ENCODE measurements at places on chromosomes 5 and 9.

DNA sequence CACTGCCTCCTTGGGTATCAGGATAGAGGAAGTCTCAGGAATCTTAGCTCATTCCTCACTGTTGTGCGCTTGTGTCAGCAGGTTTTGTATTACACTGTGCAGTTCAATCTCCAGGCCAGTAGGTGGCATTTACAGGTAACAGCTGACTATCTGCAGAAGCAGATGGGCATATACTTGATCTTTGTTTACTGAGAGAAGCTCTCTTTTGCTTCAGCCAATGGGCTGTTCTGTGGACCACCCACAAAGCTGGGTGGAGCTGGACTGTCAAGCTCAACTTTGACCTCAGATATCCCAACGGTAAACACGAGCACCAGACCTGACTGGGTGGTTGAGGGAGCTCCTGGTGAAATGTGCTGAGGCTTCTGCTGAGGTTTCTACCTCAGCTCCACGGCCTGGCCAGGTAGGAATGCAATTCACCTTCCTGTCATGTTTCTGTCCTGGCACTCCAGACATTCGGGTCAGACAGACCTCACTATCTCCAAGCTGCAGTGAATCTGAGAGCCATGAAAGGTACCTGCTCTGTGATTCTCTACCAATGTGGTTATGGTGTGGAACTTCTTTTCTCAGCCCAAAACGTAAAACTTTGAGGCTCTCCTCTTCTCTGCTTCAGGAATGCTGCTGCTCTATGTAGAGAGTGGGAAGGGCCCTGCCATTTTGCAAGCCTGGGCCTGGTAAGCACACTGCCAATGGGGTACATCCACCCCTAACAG is 167.9 kb upstream of the ACTBL2 start:
- DNase-seq = no peak

GRCh38 chr9:127873886-127874285 is 3.6 kb downstream of the AK1 start:
- no peak for DNase-seq

DNA sequence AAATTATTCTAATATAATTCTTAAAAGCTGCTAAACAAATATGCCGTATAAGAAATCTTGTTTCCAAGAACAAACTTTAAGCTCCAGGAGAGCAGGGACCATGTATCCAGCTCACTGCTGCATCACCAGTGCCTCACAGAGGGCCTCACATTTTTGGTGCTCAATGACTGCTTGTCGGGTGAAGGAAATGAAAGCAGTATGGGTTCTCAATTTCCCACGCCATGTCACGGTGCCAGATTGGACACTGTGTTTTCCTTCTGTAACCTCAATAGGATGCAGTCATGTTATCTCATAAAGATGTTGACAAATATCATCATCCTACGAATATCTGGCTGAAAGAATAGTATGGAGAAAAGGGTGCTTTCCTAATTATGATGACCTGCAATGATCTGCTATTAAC is 64.7 kb downstream of the POU5F2 start:
- no peak for DNase-seq

DNA sequence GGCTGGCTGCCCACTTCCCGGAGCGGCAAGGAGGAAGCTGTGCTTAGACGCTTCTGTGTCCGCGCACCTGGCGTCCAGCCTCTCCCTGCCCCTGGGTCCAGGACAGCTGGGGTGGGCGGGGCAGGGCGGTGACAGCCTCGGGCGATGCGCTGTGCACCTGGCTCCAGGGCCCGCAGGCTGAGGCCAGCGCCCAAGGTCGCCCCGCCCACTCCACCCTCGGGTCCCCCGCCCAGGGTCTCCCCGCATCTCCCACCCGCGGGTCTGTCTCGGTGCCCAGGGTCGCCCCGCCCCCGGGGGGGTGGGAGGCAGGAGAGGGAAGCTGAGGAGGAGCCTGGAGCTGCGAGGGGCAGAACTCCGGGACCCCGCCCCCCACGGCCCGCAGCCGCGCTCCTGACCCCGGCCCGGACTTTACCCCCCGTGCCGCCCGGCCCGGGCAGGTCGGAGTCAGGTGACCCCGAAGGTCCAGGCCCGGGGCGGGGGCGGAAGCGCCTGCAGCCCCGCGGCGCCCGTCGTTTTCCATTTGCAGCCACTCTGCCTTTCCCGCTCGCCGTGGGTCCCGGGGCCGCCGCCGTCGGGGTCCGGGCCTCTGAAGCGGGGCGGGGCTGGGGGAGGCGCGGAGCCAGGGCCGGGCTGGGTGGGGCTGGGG is at the start of gene ENTPD8:
ENTPD8 (minus strand) TSS at position 69 of the 646 bp plus-strand sequence. CDS start 3,072 bp downstream, outside the sequence.
- no peak for DNase-seq

- no peak for DNase-seq
Measured at GRCh38 chr5:122978644-122979297, 57.8 kb downstream of the PPIC start.

DNA sequence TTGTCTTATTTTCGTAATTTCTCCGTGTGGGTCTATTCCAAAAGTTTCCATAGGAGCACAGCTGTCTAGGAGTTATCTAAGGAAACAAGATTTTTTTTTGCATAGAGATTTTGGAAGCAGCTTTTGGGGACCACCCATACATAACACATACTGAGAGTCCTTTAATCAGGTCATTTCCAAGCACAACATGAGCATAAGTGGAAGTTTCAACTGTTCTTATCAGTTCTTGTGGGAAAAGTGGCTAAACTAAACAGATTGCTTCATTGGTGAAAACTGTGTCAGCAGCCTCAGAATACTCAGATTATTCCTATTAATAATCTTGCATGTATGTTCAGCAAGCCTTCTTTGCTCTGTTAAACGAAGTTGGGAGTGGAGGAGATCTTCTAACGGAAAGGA is 153.6 kb upstream of the TYRP1 start:
- DNase-seq = no peak

DNA sequence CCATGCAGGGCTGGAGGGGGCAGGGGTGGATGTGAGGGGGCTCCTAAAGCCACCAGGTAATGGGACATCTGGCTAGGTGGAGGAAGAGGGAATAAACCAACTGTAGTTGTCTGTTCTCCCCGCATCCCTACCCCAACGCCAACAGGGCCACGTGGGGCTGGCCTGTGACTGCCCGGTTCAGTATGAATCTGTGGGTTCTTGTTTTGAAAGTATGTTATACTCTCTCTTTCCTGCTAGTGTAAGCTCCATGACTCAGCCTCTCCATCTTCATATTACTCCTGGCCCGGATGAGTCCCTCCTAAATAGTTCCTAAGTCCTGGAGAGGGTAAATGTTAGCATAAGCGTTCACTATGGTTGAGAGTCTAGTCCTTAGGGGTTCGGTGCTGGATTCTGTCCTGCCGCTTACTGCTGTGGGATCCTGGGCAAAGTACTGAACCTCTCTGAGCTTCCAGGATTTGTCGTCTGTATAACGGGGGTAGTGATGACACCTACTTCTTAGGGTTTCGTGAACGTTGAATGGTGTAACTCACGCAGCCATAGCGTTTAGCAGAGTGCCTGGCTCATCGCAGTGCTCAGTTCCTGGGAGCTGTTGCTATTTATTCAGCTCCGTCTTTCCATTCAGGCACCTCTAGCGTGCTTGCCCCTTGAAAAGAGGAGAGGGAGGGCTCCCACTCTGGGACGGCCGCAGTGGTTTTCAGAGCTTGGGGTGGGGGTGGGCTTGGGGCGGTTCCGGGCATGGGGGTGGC is 28.8 kb downstream of the LHX2 start:
- DNase-seq = no peak

GRCh38 chr9:120265791-120266190 is 314.2 kb downstream of the CDK5RAP2 start:
- no peak for DNase-seq

- DNase-seq = no peak
Measured at GRCh38 chr5:103360475-103360874, 101.9 kb downstream of the MACIR start.

- no peak for DNase-seq
Measured at GRCh38 chr5:135326296-135327254, 72.5 kb downstream of the MACROH2A1 start.

- no peak for DNase-seq
Measured at GRCh38 chr5:167348251-167348926, 943.1 kb upstream of the WWC1 start.

DNA sequence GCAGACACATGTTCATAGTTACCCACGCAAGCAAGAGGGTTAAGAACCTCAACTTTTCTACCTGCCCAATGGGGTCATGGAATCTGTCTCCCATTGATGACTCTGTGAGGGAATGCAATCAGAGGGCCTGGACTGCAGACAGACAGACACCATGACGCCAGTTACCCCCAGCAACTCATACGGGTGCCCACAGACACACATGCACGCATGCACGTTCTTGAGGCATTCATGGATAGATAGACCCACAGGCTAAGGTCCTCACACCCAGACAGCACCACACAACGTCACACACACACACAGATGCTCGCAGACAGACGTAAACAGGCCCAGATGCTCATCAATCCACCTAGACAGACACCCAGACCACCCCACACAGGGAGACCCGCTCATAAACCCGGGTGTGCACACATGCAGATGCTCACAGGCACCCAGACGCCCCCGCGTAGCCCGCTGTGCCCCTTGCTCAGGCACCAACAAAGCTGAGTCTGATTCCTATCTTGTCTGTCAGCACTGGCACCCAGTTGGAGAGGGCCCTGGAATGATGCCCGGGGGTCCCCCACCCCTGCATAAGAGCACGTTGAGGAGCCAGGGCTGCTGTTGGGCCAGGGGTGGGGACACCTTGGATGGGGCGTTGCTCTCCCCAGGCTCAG is 23.6 kb downstream of the LHX2 start:
- no peak for DNase-seq

DNA sequence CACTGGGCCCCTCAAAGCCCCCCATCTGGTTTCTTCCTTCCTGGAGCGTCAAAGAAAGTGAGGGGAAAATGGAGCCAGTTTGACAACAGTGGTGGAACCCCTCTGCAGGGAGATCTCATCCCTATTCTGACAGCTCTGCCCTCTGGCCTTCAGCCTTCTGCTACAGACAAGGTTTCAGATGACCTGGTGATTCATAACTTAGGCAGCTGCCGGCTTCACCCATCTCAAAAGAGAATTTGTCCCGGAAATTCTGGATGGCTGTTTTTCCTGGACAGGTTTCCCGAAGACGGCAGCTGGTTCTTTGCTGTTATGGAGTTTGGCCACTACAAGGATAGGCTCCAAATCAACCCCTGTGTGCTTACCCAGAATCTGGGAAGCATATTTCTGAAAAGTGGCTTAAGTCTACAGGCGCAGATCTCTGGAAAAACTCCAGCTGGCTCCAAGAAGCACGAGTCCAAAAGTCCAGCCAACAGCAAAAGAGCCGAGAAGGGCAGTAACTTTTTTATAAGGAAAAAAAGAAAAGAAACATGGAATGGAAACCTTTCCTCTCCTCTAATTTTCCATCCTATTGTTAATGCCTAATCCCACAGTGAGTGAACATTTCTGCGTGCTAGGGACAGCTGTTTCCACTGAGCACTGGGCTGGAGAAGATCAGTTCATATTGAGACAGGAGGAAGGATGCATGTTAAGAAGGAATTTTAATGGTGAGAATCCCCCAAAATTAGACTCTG is 54.5 kb downstream of the ZNF366 start:
- no peak for DNase-seq

GRCh38 chr9:75190762-75191161 is 102.4 kb downstream of the OSTF1 start:
- no peak for DNase-seq

DNA sequence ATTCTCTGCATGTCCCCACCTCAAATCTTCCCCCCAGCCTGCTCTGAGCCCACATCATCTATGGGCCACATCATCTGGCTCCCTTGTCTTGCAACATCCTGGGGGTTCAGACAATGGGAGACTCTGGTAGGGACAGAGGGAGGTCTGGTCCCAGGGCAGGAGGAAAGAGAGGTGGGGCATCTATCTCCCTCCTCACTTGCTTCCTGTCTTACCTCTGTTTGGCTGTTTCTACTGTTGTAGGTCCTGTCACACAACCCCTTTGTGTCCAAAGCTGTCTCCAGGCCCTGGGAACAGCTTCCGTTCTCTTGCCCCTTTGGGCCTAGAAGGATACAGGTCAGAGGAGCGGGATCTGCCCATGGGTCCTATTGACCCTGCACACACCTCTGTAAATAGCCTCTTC is 227.2 kb downstream of the NSG2 start:
- DNase-seq = no peak

GRCh38 chr9:74887981-74888370 is 255 bp upstream of the TRPM6 start:
- no peak for DNase-seq

DNA sequence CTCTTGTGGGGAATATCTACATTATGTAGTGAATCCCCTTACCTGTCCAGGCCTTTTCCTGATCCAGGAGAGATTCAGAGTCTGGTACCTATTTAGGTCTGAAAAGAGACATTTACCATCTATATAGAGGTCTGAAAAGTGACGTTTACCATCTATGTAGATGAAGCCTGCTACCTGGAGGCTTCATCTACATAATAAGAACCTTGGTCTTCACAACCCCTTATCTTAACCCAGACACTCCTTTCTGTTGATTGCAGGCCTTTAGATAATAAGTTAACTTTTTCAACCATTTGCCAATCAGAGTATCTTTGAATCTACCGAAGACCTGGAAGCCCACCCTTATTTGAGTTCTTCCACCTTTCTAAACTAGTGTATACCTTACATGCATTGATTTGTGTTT is 113.0 kb upstream of the DMRT1 start:
- DNase-seq = no peak

DNA sequence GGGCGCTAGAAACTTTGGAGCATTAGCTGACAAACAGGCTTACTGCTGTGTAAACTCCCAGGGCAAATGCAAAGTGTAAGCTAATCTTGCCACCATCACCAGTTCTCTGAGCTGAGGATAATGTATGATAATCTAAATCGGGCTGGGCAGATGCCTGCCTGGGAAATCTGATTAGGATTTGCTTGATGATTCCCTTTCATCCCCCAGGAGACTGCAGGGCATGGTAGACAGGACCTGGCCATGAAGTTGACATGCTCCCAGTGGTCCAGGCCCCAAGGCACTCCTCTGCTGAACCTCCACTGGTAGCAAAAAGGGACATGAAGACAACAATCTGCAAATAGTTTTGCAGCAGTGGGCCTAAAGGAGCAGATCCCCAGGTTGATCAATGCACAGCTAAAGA is 317.5 kb downstream of the SPOCK1 start:
- no peak for DNase-seq

DNA sequence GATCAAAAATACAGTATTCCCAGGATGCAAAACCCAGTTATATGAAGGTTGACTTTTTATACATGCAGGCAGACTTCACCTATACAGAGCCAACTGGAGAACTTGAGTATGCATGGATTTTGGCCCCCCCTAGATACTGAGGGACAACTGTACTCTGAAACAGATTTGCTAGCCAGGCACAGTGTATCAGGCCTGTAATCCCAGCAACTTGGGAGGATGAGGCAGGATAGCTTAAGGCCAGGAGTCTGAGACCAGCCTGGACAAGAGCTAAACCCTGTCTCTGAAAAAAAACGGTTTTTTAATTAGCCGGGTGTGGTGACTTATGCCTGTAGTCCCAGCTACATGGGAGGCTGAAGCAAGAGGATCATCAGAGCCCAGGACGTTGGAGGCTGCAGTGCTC is 21.9 kb downstream of the PTBP3 start:
- DNase-seq = no peak

DNA sequence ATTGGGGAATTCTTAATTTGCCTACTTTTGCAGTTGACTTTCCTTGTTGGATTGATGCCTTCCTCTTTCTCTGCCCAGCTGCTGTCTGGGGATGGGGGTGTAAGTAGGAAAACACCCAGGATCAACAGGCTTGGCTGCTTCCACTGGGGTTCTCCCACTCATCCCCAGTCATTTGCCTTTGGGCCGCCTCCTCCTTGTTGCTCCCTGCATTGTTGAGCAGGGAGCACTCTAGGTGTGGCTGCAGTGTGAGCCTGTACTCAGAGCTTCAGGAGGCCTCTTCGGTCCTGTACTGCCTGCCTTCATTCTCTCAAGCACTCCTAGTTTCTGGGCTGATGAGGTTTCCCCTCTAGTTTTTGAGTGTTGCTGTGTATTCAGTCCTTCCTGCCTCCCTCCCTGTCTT is 12.1 kb downstream of the RHOBTB3 start:
- no peak for DNase-seq

All from stimulated activated naive CD4-positive, alpha-beta T cell treated with Interleukin-2 at 50 U/mL for 16 hours (primary cell).